ENCODE measurements at places on chromosomes 4 and X.

DNA sequence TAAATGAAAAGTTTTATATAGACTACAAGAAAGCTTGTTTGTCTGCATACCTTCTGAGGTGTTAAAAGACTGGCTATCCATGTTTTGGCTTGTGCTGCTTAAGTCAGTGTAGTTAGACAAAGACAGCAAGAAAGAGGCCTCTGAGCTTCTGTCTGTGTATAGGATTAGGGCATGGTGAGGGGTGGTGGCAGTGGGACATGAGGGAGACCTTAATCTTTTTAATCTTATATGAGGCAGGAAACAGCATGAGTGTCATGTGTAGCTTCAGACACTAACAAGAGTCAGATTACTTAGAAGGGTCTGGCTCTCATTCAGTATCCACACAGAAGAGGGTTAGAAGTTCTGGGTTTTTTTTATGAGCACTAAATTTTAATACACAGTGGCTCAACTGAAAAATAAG lies 213.3 kb downstream of the GABRG1 start:
- DNase-seq, result no peak

DNA sequence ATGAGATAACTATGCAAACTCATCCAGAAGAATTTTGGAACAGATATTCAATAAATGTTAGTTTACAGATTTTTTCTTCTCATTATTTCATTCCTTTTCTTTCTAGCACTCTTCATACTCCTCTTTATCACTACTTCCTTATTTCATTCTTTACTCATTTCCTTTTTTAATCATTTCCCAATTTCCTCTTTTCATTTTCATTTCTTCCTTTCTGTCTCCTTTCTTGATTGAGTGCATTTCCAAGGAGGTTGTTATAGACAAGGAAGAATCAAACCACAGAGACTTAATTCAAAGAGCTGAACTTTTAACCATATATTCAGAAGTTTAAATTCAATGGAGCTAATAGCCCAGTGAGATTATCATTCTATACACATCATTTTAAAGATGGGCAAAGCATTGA lies 600.7 kb downstream of the ARAP2 start:
- no peak for DNase-seq

DNA sequence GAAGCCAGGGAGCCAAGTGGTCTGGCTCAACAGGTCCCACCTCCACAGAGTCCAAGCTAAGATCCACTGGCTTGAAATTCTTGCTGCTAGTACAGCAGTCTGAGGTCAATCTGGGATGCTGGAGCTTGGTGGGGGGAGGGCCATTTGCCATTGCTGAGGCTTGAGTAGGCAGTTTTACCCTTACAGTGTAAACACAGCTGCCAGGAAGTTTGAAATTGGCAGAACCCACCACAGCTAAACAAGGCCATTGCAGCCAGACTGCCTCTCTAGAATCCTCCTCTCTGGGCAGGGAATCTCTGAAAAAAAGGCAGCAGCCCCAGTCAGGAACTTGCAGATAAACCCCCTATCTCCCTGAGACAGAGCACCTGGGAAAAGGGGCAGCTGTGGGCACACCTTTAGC lies 84.9 kb downstream of the EDA2R start:
- no peak for DNase-seq

DNA sequence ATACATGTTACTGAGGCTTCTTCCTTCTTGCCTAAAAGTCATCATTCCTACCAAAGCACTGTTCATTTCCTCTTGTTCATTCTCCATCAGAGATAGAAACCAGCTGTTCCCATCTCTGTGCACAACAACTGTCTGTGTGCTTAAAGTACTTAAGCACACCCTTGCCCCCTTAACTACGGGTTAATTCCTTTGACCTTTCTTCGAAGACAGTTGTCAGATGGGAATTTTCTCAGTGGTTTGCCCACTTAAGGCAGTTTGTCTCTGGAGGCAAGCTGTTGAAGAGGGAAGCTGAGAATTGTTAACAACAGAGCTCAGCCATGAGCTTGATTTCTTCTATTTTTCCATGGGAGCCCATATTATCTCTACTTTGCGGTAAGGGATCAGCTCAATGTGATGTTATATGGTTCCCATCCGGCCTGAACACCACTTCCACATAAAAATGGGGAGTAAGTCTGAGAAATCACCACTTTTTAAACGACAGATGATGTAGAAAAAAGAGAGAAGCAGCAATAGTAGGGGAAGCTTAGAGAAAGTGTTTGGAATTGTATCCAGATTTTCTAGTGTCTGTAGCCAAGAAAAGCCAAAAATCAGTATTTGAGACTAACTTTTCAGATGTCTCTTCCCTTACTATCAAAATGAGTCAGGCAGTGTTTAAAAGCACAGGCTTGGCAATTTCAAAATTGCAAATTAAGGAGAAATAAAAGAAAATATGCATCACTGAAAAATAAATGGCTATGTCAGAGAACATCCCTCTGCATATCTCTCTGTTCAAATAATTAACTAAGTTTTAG lies 194.4 kb downstream of the SLIT2 start:
- DNase-seq, result no peak

- DNase-seq, result no peak
Observed at GRCh38 chrX:1391370-1391706, 575 bp downstream of the SLC25A6 start.

- DNase-seq, result no peak
Observed at GRCh38 chrX:77450996-77451395, 3.8 kb downstream of the FGF16 start.

DNA sequence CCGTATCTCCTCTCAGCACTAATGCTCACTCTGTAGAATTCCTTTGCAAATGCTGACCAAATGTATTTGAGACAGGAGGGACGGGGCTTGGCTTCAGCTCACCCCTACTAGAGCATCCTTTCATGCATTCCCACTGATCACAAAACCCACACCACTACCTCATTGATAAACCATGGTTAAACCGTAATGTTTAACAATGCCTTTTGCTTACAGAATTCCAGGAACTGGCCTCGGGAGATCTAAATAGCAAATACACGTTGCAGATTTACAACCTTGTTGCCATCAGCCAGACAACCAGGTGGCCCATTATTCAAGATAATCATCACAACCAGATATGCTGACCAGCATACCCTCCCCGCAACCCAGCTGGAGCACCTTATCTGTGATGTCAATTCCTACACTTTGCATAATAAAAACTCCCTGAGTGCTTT lies 391.9 kb downstream of the KCTD8 start:
- DNase-seq, result peak; percentile 97

- DNase-seq, result no peak
Observed at GRCh38 chr4:48252313-48252712, 17.3 kb downstream of the TEC start.

DNA sequence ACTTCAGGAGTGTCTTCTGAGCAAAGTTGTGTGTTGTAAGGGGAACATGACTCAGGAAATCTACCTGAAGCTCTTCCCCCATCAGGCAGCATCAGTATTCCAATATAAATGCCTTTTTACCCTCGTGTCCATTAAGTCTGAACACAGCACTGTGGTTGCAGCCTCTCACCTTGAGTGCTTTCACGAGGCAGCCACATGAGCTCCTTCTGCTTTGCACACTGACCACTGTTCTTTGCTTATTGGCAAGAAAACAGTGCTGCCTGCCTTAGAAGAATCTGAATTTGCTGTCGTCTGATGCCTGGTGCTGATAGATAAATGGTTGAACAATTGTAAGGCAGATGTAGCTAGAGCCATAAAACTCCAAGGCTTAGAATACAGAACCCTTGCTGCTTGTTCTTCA lies 139.6 kb upstream of the WDR1 start:
- DNase-seq, result no peak

DNA sequence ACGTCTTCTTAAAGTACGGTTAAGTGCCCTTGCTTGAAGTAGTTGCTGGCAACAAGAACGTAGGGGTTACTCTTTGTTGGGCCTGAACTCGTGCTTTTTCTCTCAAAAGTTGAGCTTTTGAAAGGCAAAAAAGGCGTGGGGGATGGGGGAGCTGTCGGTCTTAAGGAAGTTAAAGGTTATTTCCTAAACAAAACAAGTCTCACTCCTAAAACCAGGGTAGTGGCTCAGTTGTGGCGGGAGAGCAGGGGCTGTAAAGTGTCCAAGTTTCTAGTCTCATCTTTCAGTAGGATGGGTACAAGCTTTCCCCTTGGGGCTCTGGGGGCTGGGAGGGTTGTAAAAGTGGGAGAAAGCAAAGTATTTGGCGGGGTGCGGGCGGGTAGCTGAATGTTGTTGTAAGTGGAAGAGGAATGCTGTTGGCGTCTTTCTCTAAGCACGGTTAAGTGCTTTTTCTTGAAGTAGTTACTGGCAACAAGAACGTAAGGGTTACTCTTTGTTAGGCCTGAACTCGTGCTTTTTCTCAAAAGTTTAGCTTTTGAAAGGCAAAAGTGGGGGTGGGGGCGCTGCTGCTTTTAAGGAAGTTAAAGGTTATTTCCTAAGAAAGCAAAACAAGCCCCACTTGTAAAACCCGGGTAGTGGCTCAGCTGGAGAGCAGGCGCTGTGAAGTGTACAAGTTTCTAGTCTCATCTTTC lies 904 bp upstream of the WDR1 start:
- no peak for DNase-seq

DNA sequence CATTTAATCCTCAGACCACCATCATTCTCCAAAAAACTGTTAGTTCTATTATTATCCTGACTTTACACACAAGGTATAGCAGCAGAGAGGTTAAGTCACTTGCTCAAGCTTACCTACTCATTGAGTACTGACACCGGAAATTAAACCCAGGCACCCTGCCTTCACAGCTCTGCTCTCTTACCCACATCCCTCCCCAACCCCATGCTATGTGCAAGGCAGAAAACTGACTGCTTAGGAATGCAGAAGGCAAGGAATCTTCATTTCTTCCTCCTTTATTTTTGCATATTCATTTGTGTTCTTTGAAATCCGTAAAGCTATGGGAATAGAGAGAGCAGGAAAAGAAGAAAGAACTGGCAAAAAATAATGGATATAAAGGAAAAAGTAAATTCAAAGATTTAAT lies 261.8 kb downstream of the PAPSS1 start:
- DNase-seq, result no peak

DNA sequence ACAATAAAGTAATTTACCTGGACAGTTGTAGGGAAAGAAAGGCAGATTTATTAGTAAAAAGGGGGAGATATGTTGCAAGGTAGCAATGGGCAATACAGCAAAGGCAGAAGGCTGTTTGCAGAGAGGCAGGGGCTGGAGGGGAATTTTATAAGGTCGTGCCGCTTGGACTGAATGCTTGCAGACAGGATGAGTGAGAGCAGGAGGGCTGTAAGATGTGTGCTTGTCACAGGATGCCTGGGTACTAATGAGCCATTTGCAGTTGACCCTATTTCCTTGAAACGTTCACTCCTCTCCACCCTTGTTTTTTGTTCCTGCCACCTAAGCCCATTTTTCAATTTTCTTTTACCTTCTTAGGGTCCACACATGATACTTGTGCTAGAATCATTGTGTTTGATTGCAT lies 214.7 kb downstream of the TRAM1L1 start:
- no peak for DNase-seq

GRCh38 chr4:20420916-20421602 lies 169.4 kb downstream of the SLIT2 start:
- DNase-seq, result no peak

DNA sequence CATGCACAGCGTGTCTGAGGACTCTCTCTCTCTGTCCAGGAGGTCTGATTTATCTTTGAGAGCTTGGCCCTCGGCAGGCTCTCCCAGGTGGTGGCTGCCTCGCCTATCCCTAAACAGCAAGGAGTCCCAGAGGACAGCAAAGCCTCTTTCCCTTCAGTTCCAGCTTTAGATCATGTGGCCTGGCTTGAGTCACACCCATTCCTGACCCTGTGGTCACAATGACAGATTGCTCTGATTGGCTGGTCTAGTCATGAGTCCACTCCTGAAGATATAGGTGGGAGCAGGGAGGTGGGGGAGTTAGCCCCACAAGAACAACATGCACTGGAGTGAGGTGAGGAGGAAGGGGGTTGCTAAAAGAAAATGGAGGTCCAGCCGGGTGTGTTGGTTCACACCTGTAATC lies 12.1 kb upstream of the PORCN start:
- no peak for DNase-seq

GRCh38 chr4:134848681-134849080 lies 647.1 kb upstream of the PABPC4L start:
- DNase-seq, result no peak

- no peak for DNase-seq
Observed at GRCh38 chr4:2725380-2725779, 30.8 kb downstream of the TNIP2 start.

DNA sequence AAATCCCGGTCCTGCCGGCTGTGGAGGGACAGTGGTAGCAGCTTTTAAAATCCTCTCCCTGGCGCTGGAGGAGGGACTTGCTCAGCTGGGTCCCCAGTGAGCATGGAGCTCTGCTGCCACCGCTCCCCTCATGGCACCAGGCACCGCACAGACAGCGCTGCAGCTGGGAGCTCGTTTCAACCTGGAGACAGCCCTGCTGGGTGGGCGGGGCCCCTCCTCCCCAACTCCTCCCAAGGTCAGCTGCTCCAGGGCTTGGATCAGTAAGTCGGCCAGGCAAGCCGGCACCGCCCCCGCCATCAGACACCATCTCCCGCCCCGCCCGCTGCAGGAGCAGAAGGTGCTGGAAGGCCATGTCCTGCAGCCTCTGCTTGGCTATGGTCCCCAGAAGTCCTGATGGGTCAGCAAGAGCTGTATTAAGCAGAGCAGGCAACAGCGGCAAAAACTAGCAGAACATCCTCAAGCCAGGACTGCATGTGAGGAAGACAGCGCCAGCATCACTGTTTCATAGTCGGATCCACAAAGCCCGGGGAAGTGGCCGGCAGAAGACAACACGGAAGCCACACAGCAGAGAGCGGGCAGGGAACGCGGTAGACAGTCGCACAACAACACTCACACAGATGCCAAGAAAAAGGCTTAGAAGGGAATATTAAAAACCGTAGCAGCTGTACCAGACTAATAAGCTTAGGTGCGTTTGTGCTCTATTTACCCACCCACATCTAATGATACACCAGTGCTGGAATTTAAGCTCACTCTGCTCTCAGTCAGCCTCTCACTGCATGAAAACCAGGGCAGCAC lies 16.2 kb downstream of the ZFYVE28 start:
- peak; percentile 85 for DNase-seq

DNA sequence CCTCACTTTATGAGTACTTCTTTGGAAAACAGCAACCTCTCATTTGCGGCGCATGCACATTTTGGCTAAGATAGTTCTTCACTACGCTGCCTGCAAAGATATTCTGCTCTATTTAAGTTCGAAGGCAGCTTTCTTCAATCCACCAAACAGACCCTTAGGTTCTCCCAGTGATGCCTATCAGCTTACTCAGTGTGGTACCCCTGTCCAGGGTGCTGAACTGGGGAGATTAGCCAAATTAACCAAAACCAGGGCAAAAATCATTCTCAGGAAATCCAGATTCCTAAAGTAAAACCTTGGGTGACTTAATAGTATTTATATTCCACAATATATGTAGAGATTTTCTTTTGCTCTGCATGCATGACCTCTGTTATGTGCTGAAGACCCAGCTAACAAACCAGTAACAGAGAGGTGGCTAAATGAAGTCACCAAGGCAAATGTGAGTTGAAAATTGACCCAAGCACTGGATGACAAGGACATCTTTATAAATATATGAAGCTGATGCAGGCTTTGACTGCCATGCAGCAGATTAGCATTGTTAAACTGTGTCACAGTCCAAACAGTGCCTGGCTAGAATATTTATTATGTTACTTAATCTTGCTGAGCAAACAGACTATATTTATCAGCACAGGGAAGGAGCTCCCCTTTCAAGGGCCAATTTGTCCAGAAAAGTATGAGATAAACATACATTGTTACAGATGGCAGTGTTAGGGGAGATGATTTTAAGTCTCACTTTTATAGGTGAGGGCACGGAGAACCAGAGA lies 418.2 kb downstream of the STIM2 start:
- DNase-seq, result peak; percentile 33

- no peak for DNase-seq
Observed at GRCh38 chr4:161546902-161547301, 616.9 kb downstream of the FSTL5 start.
